ENCODE measurements at places on chromosomes 2 and 18. TPM values are rescaled to one million over a fixed set of nuclear protein-coding genes. Genes with fewer than 3 reads are reported as not detected.

DNA sequence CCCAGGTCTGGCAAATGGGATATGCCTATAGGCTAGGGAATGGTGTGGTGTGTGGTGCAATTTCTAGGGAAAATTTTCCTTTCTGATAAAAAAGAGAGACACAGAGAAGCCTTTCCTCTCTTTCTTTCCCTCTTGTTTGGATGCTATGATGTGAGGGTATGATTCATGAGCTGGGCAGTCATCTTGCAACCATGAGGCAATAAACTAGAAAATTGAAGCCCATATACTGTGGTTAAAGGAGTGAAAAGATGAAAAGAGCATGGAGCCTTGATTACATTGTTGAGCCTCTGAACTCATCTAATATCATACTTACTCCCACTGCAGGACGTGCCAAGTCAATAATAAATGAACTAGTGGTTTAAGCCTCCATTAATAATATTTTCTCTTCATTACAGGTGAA lies 215.6 kb downstream of the HAUS1 start:
- no peak for DNase-seq

- no peak for DNase-seq
Observed at GRCh38 chr2:95062242-95063085, 37.0 kb downstream of the MAL start.

GRCh38 chr2:73859721-73860586 lies 31.2 kb downstream of the STAMBP start:
- peak; percentile 61 for DNase-seq

- no peak for DNase-seq
Observed at GRCh38 chr2:215364157-215365155, 52.6 kb downstream of the ATIC start.

DNA sequence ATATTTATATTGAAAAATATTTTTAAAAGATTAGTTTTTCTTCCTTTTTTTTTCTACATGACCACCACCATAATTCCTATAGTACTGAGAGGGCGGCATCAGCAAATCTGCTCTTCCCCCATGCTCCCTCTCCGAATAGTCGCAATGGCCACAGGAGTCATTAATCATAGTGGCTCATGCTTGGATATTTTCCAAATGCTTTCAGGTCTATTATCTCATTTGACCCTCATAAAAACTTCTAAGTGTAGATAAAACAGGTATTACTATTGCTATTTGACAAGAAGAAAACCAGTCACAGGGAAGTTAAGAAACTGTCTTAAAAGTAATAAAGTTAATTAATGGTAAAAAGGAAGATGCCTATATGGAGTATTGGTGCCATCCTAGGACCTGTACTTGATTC lies 440.7 kb downstream of the CMPK2 start:
- DNase-seq = no peak

- no peak for DNase-seq
Observed at GRCh38 chr18:55998071-55998522, 410.1 kb upstream of the TCF4 start.

GRCh38 chr2:27903649-27904404 lies 13.3 kb downstream of the BABAM2 start:
- peak; percentile 87 for DNase-seq

- DNase-seq = no peak
Observed at GRCh38 chr2:150432312-150432625, 55.2 kb downstream of the RND3 start.

- DNase-seq = no peak
Observed at GRCh38 chr2:132439703-132440398, 23.2 kb downstream of the GPR39 start.

GRCh38 chr2:170514140-170514539 lies 201.0 kb upstream of the SP5 start:
- peak; percentile 15 for DNase-seq

The NDC80 gene
- 3.2 TPM for total RNA-seq

The ARHGAP28 gene
- 1.5 TPM for total RNA-seq

DNA sequence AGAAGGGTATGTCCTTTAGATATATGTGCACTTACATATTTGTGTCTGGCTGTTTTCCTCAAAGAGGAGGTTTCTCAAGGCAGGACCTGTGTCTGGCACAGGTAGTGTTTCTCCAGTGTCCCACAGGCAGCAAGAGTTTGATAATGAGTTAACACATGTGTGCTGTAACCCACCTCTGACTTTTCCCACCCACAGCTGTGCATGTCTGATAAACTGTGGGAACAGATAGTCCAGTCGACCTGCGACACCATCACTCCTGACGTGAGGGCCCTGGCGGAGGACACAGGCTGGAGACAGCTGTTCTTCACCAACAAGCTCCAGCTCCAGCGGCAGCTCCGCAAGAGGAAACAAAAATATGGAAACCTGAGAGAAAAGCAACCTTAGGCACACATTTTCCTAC lies 58.2 kb downstream of the SLC16A14 start:
- DNase-seq = no peak

The COPS9 gene
- total RNA-seq = 201 TPM

- no peak for DNase-seq
Observed at GRCh38 chr2:11703700-11704099, 33.7 kb upstream of the NTSR2 start.

DNA sequence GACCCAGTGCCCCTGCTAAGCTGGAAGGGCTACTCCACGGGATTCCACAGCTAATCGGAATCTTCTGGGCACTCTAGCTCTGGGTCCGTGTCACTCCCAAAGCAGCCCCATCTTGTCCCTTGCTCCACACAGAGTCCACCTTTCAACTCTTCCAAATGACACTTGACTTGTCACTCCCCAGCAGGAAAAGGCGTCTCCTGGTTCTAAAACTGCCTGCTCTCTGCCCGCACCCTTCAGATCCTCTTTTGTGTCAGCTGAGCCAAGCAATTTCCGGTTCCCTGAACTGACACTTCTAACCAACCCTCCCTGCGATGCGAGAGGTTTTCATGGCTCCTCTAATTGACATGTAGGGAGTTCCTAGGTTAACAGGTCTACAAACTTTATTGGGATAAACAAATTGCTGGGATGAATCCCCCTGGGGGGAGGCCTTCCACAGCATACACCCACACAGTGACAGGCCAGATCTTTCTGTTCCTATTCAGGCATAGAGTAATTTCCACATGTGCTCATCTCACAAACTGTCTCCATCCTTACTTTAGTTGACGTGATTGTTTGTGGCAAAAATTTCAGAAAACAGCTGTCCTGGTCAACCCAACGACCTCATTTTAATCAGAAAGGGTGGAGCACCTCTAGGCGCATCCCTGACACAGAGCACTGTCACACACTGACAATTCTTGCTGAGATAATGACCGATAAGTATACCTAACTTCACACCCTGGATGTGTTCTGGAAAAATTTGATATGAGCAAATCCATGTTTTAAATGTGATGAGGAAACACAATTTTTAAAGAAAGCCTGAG lies 104.9 kb downstream of the RBMS1 start:
- DNase-seq = peak; percentile 34

The MPP4 gene
- 2.0 TPM for total RNA-seq

GRCh38 chr2:73085691-73086090 lies 14.2 kb upstream of the SFXN5 start:
- DNase-seq = peak; percentile 78

- no peak for DNase-seq
Observed at GRCh38 chr2:1841461-1841860, 97.1 kb upstream of the PXDN start.

DNA sequence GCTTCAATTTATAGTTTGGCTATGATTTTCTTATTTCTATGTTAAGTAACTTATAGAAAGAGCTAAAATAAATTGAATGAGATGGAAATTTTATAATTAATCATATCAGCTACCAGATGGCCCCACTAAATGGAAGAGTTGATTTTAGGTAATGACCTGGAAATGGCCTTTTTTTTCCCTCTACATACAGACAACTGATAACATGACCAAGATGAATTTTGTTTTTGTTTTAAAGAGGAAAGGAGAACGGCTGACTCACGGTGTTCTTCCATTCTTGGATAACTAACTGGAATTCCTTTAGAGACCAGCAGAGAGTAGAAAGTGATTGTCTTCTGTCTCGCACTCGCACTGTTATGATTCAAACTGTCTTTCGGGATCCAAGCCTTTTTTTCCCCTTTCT lies 91.0 kb downstream of the TMEM185B start:
- DNase-seq = peak; percentile 68

GRCh38 chr2:43387092-43388062 lies 161.0 kb upstream of the ZFP36L2 start:
- no peak for DNase-seq

The TXNDC2 gene
- total RNA-seq = not detected

The KIF1A gene
- under 0.01 TPM for total RNA-seq

DNA sequence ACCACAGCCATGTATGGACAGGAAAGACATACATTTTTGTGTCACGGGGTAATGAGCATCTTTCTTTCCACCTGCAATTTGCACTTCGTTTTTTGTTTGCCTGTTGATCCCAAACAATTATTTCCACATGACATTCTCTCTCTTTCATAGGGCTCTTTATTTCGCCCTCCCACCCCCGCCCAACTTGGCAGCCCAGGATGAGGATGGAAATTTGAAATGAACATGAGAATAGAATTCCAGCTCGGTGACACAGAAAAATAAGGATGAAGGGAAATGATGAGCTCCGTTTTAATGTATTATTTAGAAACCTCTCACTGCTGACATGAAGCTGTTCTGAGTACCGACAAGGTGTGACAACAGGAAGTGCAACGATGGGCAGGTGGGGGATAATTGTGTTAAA lies 443.3 kb downstream of the SOCS6 start:
- DNase-seq = no peak

The ALPI gene
- total RNA-seq = not detected

The RFTN2 gene
- 13.3 TPM for total RNA-seq

- no peak for DNase-seq
Observed at GRCh38 chr2:75525434-75526310, 35.1 kb downstream of the EVA1A start.

- DNase-seq = no peak
Observed at GRCh38 chr2:172582656-172583055, 26.8 kb downstream of the PDK1 start.

DNA sequence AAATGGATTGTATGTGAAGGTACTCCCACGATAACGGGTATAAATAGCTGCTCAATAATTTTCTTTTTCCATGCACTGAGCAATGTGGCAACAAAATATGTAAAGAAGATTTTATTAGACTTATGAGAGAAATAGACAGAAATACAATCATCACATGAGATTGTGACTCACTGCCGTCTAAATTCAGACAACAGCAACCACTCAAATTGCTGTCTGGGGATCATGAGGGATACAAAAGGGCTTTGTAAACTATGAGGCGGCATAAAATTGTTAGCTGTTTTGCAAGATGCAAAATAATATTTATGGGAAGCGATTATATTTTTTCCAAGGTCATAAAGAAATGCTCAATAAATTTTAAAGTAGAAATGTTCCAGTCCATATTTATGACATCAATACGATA lies 259.1 kb upstream of the AGAP1 start:
- DNase-seq = no peak

DNA sequence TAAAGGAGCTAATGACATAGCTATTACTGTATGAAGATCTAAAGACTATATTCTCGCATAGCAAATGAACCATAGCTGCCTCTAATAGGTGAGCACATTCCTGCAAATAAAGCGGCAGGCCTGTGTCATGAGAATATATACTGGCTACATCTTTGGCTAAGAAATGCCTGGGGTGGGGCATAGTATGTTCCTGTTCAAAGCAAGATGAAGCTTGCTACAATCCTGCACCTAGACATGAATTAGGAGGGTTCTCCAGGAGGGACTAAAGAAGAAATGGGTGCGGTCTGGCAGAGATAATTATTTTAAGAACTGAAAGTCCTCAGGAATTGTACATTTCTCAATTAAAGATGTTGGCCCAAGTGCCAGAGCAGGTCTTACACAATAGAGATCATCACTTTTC lies 46.8 kb upstream of the PLA2R1 start:
- no peak for DNase-seq

GRCh38 chr18:73520229-73520628 lies 627.4 kb downstream of the FBXO15 start:
- no peak for DNase-seq

The DLGAP1 gene
- total RNA-seq = not detected

DNA sequence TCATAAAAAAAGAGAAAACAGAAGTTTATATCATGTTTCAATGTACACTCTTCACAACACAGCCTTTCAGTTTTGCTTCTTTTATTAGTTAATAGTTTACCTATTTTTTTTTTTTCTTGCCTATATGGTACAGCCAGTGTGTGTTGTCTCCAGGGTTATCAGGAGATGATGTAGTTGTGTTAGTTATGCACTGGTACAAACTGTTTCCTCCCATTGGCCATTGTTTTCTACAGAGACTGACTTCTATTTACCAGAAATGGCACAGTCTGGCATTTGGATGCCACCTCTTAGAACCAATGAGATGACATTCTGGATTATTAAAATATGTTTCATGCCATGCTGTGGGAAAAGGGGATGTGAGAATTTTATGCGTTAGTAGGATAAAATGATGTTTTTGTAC lies 339.4 kb downstream of the PLCL1 start:
- no peak for DNase-seq

The TLX2 gene
- not detected for total RNA-seq

DNA sequence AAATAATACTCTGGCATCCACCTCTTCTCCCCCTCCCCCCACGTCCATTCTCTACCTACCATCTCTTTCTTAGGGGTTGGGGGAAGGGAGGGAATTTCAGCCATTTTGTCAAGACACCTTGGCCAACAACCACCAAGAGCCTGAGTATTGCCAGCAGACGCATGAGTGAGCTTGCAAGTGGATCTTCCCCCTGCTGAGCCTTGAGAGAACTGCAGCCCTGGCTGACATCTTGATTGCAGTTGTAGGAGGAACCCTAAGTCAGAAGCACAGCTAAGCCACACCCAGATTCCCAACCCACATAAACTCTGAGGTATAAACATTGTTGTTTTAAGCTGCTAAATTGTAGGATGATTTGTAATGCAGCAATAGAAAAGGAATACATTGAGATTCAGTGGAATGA lies 165.6 kb downstream of the TMEFF2 start:
- DNase-seq = peak; percentile 13

GRCh38 chr2:219512524-219513216 lies 1.6 kb upstream of the ASIC4 start:
- DNase-seq = no peak

GRCh38 chr2:24272907-24273306 lies 87.4 kb downstream of the ITSN2 start:
- DNase-seq = no peak

The INHBB gene
- total RNA-seq = 21.1 TPM

The SDC1 gene
- total RNA-seq = 0.40 TPM

DNA sequence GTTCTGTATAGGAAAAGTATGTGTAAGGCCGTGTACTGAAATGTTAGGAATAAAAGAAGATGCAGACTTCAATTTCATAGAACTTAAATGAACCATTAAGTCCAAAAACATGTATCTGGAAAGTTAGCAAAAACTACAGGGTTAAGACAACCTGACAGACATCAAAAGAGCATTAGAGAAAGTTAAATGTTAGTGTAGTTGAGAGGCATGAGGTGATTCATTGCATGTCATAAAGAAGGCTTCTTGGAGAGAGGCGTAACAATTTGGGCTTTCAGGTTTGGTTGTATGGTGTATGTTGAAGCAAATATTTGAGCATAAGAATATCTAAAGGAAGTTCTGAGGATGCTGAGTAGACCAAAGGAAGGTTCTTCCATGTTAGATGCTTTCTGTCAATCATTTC lies 6.3 kb downstream of the EPC2 start:
- no peak for DNase-seq

Measured in lung microvascular endothelial cell (primary cell).